ENCODE measurements at places on chromosomes 16 and 17.

DNA sequence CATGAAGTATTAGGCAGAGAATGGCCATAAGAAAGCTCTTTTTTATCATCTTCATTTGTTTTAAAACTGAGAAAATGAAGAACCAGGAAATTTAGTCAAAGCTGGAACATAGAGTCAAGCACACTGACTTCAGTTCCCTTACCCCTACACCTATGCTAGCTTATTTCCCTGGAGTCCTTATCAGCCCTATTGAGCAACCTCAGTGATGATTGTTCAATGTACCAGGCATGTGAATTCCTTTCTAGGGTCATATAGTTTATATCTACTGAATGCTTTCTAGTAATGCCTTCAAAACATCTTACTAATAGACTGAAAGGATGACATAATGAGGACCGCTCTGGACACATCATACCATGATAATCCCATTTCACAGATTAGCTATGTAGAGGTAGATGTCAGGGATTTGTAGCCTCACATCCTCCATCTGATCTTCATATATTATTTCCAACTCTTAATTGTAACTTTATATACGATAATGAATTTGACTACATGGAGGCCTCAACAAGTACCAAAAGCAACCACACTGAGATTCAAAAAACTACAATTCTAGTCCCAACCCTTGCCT, 460.4 kb upstream of the DYNLRB2 start:
- DNase-seq = no peak

- no peak for DNase-seq
Measured at GRCh38 chr17:10127819-10128425, 70.5 kb downstream of the GAS7 start.

DNA sequence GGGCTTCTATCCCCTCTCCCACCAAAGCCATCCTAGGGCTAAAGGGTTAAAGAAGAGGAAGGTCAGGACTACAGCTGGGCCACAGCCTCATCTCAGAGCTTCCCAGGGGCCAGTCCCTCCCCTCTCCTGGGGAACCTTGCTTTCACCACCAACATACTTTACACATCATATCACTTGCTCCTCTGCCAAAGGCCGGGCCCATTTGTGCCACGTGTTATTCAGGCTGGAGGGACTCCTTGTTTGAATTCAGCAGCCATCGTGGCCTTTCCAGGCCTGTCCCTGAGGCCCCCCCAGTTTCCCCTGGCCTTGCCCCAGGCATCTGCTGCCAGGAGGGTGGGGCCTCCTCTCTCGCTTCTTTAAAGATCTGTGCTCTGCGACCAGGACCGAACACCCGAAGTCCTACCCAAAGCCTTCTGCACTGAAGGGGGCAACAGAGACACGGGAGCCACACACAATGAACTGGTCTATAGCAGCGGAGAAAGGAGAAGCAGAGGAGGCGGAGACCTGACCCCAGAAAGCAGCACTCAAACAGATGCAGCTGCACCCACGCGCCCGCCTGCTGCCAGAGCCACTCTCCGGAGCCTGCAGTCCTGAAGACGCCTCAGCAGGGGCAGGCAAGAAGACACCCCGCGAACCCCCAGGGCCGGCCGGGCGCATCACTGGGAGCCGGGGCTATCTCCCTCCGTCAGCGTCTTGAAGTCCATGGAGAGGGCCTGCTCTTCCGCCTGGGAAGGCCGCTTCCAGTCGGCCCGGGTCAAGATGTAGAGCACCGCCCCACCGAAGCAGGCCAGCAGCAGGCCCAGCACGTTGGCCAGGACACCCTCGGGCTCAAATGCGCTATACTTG, 12.1 kb downstream of the CYB561 start:
- DNase-seq = no peak

GRCh38 chr17:37025238-37025637, 76.5 kb downstream of the AATF start:
- DNase-seq = no peak

DNA sequence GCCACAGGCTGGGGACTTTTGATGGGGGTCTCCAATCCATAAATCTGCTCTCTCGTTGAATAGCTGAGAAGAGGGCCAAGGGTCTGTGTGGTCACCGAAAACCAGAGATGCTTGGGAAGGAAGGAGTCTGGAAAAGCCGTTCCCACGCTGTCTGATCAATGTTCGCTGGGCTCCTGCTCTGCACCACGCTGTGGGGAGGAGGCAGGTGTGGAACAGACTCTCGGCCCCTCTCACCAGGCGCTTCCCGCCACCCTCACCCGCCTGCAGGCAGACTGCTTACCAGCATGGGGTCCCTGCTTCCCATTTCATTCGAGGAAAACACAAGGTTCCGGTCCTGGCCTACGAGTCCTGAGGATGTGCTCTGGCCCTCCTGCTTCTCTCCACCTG, 702 bp upstream of the ALDH3A1 start:
- DNase-seq = no peak

GRCh38 chr17:47644324-47644723, 5.4 kb upstream of the KPNB1 start:
- no peak for DNase-seq

GRCh38 chr17:47810200-47810821, 11.3 kb downstream of the OSBPL7 start:
- no peak for DNase-seq

GRCh38 chr17:61457226-61457983, 5.2 kb downstream of the TBX4 start:
- no peak for DNase-seq

DNA sequence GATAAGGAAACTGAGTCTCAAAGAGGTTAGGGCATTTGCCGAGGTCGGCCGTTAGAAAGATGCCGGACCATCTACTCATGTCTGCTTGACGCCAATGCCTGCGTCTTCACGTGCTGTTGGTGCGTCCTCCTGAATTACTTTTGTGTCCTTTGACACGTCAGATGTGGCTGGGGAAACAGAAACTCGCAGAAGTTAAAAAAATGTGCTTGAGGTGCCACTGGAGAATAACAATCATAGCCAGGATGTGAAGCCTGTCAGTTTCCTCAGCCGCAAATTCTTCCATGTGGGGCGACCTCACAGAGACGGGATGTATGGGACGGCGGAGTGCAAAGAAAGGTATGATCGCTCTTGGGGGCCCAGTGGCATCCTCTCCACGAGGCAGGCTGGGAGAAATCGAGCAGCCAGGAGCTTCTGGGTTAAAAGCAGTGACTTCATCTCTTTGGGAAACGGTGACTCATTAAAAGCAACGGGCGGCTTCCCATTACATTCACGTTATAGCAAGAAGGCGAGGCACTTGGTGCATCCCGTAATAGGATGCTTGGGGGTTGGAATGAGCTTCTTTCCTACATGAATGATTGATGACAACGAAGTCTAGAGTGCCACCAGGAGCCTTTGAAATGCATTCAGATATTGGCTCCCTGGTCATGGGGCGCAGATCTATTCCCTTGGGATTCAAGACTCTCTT, 67.8 kb downstream of the BMERB1 start:
- no peak for DNase-seq

DNA sequence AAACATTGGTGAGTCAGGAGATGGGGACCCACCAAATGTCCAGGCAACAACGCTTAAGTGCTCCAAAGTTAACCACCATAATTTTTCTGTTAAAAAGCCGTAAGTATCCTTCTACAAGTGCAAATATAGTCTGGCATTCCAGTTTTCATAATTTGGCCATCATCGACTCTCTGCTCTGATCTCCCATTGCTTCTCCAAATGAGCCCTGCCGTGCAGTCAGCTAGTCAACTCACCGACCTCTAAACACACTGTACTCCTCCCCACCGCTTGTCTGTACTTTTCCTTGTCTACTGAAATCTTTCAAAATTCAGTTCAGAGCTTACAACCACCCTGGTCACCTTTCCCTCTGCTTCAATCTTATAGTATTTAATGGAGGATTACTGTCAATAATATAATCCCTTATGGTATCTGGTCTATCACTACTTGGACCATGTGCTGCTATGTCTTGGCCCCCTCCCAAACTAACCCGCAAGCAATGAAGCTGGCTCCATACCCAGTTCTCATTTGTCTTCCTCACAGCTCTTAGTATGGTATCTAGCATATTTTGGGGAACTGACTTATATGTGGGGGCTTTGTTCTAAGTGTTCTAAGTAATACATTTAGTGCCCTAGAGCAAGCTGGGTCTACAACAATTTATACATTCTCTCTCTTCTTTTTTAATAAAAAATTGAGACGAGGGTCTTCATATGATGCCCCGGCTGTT, 52.7 kb upstream of the SLC25A19 start:
- DNase-seq = no peak

DNA sequence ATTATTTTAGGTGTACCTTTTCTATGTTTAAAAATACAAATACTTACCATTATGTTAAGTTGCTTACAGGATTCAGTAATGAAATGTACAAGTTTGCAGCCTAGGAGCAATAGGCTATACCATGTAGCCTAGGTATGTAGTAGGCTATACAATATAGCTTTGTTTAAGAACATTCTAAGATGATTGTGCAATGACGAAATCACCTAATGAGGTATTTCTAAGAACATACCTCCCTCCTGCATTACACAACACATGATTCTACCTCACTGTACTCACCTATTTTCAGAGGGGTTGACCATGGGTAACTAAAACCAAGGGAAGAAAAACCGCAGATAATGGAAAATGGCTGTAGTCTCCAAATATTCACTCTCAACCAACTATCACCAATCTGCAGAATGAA, 35.3 kb upstream of the TBC1D3K start:
- DNase-seq = no peak

All from stimulated activated CD8-positive, alpha-beta memory T cell treated with anti-CD3 and anti-CD28 coated beads, Interleukin-2, amount 100 ng/mL, for 1 hour (primary cell).